ENCODE measurements at places on chromosomes 5 and 9.
A peak's percentile ranks its signal among the peaks of the same experiment; 100 is the strongest.

DNA sequence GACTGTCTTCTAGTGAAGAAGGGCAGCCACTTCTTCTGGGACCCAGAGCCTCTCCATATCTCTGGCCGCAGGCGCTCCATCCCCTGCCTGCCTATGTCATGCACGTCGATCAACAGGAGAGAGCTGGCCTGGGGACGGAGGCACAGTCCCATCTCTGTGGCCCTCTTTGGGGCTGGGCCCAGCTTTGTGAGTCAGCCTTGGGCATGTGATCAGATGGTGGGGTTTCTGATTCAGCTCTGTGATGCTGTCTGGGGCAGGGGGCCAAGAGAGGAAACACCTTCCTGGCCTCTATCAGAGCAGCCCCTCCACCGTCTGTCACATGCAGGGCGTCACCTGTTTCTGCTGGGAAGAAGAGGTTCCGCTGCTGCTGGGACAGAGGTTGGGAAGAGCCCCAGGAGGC lies 72.6 kb downstream of the MVB12B start:
- no peak for DNase-seq

- no peak for DNase-seq
Observed at GRCh38 chr9:106277966-106278365, 583.6 kb downstream of the TMEM38B start.

DNA sequence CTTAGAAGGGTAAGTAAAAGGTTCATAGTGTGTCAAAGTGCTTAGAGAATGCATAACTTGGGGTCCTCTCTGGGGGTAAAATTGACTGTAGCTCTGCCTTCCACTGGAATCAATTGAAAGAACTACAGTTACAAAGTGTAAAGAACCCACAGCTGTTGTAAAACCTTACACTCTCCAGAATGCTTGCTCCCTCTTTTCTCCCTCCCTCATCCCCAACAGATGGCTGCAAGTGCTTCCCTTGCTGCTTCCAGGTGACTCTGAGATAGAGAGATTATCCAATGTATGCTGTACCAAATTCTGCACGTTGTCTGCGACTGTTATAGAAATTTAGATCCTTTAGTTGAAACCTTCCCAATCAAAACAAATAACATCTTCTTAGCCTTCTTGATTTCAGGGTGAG lies 126.0 kb downstream of the STK32A start:
- DNase-seq, result no peak

DNA sequence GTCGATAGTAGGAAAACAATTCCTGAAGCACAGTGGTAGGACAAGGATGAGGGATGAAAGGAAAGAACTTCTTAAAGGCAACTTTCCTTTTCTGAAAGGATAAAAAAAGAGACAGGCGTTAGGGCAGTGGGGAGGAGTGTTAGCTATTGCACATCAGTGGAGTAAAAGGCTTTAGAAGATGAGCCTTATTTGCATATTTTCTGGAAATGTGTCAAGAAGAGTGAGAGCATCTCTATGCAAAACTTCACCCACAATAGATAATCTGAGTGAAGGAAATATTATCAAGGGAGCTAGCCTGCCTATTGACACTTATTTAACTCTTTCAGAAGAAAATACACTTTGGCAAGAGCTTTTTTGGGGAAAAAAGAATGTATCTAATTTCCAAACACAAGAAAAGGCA lies 151.6 kb downstream of the MACIR start:
- DNase-seq, result no peak

DNA sequence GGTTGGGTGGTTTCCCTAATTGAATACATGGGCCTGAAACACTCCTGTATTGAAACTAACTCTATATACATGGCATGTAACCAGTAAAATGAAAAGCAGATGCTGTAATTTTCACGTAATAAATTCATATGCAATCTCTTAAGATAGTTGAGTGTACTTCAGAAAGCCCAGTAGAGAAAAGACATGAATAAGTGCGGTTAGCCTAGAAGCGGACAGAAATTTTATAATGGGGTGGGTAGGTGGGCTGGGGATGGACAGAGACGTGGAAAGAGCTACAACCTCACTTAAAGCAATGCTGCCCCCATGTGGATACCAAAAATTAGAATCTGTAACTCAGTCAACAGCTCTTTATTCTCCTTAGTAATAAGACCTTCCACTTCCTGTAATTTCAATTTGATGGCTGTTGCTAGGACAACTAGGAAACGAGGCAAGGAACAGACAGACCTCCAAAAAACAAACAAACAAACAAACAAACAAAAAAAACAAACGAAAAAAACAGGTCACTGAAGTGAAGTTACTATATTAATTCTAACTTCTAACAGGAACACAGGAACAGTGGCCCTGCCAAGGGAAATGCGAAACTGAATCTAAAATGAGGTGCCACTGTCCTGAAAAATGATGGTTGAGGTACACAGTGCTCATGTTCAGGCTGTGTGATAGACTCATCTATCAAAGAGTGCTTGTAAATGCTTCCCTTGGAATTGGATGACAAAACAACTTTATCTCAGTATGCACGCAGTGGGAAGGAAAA lies 103.4 kb upstream of the GNA14 start:
- no peak for DNase-seq

GRCh38 chr9:96559339-96559943 lies 60.2 kb downstream of the CDC14B start:
- DNase-seq, result no peak

DNA sequence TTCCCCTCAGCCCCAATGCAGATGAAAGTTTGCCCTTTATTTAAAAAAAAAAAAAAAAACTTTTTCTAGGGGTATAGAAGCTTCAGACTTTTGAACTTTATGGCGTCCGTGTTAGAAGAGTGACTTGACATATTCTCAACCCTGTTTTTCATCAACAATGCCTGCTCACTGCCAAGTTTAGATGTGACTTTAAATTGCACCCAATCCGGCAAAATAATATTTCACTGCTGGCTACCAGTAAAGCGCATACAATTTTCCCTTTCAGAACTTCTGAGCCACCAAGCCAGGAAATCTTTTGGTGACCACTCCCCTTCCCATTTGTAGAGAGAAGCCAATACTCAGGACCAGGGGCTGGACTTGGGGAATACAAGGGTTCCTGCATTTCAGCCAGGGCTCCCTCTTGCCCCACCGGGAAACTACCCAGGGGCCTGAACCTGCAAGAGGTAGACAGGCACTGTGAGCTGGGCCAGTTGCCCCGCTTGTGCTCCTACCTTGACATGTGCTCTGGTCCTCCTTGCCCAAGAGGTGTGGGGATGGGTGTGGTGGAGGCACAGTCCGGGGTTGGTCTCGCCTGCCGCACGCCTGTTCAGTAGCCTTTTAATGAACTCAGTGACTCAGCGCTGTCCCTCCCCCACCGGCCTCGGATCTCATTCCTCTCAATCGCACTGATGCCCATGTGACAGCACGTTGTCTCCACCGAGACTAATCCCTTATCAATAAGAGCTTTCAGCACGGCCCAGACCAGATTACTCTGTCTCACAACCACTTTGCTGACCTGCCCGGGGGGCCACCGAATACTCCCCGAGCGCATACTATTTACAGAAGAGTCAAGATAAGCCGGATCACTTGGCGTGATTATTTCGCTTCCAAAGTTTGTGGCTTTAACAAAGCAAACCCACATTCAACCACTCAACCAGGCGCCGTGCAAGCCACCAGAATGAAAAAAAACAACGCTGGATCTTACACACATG lies 226.4 kb downstream of the DCP2 start:
- peak; percentile 69 for DNase-seq

- DNase-seq, result no peak
Observed at GRCh38 chr5:148855249-148856008, 29.0 kb downstream of the ADRB2 start.

All from epithelial cell of prostate (primary cell).